ENCODE measurements at places on chromosomes 2 and 18. TPM values are rescaled to one million over a fixed set of nuclear protein-coding genes. Genes with fewer than 3 reads are reported as not detected.

Gene RPRM
- total RNA-seq = not detected

Gene KYNU
- 4.4 TPM for total RNA-seq

Gene ANKRD29
- 2.3 TPM for total RNA-seq

Gene NT5C1B
- not detected for total RNA-seq

Gene NDC80
- total RNA-seq = 6.0 TPM

Gene HRH4
- total RNA-seq = not detected

Gene BMP10
- not detected for total RNA-seq

Gene SLC8A1
- total RNA-seq = 1.9 TPM

Gene ASB18
- total RNA-seq = not detected

Gene LYG2
- not detected for total RNA-seq

Gene LHCGR
- total RNA-seq = not detected

Gene FAM237A
- total RNA-seq = not detected

Gene PIEZO2
- total RNA-seq = 25.4 TPM

Gene GPAT2
- total RNA-seq = 4.9 TPM

Gene ASIC4
- total RNA-seq = not detected

Gene C1GALT1C1L
- 0.39 TPM for total RNA-seq

Gene CXCR1
- total RNA-seq = not detected

Gene MC2R
- not detected for total RNA-seq

Gene ADRA2B
- not detected for total RNA-seq

Gene HOXD3
- total RNA-seq = not detected

Gene KCNK3
- 3.9 TPM for total RNA-seq

Gene VWC2L
- total RNA-seq = not detected

Gene C1QL2
- total RNA-seq = not detected

Gene SPAG16
- 26.5 TPM for total RNA-seq

Gene CCL20
- total RNA-seq = 14.0 TPM

Gene ACADL
- not detected for total RNA-seq

Gene RUFY4
- not detected for total RNA-seq

Gene RIT2
- total RNA-seq = not detected

Gene PLEKHA3
- 4.8 TPM for total RNA-seq

Gene MARCHF4
- 1.0 TPM for total RNA-seq

Gene CIDEA
- total RNA-seq = not detected

All from epithelial cell of alveolus of lung (primary cell).